ENCODE measurements at places on chromosomes 4 and X.

DNA sequence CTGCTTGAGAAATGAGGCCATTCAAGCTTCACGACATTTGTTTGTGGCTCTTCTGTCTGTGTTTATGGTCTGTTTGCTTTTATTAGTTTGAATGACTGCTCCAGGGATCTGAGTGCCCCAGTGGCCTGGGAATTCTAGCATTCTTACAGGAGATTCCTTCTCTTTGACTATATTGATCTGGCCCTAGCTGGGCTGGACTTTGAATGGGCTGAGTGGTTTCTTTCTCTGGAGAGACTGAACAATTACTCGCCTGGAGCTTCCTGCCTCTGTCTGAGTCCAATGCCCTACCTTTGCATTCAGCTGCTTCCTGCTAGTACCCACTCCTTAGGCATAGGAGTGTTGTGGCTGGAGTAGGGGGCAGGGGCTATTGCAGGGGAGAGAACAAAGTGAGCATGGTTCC is 51.2 kb upstream of the EDA start:
- DNase-seq: no peak

- DNase-seq: no peak
These were observed 226.7 kb downstream of the NDST4 start for GRCh38 chr4:114886761-114887160.

GRCh38 chrX:155966876-155967275 is 30.6 kb upstream of the IL9R start:
- peak; percentile 41 for DNase-seq

DNA sequence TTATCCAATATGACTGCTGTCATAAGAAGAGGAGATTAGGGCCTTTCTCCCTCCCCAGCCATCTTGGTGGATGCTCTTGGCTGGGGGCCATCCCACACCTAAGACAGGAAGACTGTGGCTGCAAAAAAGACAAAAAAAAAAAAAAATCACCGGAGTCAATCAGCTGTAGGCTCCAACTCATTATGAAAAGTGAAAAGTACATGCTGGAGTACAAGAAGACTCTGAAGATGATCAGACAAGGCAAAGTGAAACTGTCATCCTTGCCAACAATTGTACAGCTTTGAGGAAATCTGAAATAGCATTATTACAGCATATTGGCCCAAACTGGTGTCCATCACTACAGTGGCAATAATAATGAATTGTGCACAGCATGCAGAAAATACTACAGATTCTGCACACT is 5.2 kb downstream of the EGFL6 start:
- no peak for DNase-seq

DNA sequence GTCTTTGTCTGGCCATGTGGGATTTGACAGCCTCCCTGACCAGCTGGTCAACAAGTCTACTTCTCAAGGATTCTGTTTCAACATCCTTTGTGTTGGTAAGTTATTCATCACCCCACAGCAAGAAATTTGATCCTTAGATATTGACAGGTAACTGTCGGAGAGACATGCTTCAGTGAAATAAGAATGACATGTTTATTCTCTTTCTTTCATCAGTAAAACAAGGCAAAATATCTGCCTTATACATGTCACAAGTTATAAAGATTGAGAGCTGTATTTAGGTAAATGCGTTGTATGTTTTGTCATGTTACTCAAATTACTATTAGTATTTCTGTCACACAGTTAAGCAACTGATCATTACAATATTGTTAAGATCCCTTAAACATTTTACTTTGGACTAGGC is 46.9 kb downstream of the SEPTIN11 start:
- peak; percentile 37 for DNase-seq

DNA sequence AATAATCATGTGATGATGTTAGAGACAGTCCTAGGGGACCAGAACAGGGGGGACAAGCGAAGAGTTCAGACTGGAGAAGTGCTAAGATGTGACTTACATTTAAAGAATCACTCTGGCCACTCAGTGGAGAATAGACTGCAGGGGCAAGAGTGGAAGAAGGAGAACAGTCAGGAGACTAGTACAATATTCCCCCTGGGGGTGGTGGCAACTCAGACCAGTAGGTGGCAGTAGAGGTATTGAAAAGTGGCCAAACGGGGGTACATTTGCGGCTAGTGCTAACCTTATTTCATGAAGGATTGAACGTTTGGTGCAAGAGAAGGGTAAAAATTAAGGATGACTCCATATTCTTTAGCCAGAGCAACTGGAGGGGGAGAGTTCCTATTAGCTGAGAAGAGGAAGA is 2.7 kb upstream of the BMX start:
- peak; percentile 65 for DNase-seq

Data from NCI-H345 (cell line).